ENCODE measurements at places on chromosomes 12 and 14.
A peak's percentile ranks its signal among the peaks of the same experiment; 100 is the strongest.

DNA sequence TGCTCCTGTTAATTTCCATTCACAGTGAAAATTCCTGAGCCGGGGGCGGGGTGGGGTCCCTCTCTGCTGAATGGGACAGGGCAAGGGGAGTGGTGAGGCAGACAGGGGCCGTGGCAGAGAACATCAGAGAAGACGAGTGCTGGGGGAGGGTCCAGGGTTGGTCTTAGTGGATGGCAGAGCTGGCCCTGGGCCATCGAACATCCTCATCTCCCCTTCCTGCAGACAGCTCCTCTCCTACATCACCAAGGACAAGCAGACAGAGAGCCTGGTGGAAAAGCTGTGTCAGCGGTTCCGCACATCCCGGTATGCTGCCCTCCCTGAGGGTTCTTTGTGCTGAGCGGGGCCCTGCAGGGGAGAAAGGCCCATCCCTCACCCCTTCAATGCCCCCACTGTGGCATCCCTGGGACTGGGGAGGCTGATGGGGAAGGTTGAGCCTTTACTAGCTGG lies 5.0 kb upstream of the GAPDH start:
- no peak for DNase-seq

- DNase-seq = no peak
These were observed 510.9 kb upstream of the TBX3 start for GRCh38 chr12:115194857-115195256.

GRCh38 chr14:62015945-62016344 lies 253.7 kb downstream of the SNAPC1 start:
- no peak for DNase-seq

- DNase-seq = no peak
These were observed 355.7 kb upstream of the TMEM132C start for GRCh38 chr12:127911291-127911690.

DNA sequence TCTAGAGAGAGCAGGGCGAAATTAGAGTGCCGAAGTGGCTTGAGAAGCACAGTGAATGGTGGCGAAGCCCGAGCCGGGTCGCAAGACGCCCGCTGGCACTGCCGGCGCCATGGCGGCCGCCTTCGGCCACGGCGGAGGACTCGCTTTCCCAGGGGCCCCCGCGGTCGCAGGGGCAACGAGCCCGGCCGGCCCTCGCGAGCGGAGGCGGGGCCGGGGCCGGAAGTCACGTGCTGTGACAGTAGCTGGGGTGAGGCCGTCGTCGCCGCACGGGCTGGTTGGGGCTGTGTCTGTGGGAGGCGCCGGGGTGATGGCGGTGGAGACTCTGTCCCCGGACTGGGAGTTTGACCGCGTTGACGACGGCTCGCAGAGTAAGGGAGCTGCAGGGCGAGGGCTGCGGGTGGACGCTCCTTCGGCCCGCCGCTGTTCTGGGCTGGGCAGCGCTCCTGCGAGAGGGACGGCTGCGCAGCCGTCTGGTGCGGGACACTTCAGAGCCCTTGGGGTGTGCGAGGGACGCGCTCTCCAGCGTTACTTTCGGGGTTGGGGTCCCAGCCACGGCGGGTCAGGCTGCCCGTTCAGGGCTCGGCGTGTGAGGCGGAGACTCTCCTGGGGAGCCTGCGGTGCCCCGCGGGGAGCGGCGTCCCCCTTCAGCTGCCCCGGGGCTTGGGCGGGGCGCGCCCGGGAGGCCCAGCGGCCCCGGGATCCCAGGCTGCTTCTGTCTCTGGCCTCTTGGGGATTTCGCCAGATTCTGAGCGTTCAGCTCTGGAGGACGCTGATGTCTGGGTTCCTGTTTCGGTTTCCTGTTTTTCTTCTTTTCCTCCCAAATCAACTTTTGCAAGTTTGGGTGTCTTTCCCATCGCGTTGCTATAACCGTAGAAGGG lies at the start of gene WASHC4:
WASHC4 (plus strand) TSS at position 238 of the 878 bp plus-strand sequence; CDS start at position 308, 70 bp downstream.
- DNase-seq = peak; percentile 90

DNA sequence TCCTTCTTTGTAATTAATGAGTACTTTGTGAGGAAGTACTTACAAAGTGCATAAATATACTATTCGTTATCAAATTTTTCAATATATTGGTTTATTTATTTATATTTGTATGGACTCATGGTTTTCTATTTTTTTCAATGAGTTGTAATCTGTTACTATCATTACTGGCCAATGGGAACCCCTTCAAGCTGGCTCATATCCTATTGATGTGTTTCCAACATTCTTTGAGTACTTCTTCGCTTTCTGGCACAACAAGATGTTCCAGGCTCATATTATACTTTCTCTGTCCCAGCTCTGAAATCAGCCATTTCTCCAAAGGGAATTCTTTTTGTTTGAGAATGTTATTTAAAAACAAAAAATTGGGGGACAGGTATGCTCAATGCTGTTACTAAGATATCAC lies 17.5 kb downstream of the YBX3 start:
- DNase-seq = no peak
